Upper lobe of left lung (tissue), 6 donors: ENCODE measurements at places on chromosomes 4 and X.

- H3K36me3 ChIP-seq = peaks cover 57% of the 10 kb centered on the region
- no peak overlapping the region for H3K4me3 ChIP-seq
- H3K4me1 ChIP-seq = peaks cover 7% of the 10 kb centered on the region
- no peaks in the 10 kb centered on the region for H3K27me3 ChIP-seq
- H3K27ac ChIP-seq = no peak overlapping the region
Observed at GRCh38 chr4:6287017-6287788, 17.6 kb downstream of the WFS1 start.

DNA sequence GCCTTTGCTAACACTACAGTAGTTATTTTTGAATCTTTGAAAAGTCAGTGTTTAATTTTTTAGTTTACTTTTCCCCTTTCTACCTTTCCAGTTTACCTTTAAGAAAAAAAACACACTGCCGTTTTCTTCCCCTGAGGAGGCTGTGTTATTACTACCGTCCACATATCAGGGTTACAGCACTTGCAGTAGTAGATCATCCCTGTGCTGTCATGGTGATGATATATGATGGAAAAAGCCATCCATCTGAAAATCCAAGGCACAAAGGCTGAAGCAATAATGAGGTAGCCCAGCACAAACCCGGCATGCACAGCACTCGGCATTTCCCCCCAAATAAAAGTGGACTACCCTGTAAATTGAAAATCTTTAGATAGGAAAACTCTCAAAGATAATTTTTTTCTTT, 258.7 kb downstream of the CXXC4 start:
- no peak overlapping the region for H3K27ac ChIP-seq
- no peak for DNase-seq
- H3K4me1 ChIP-seq = no peaks in the 10 kb centered on the region
- H3K36me3 ChIP-seq = no peaks in the 10 kb centered on the region

- no peak for DNase-seq
- no peaks in the 10 kb centered on the region for H3K4me1 ChIP-seq
- H3K27ac ChIP-seq = no peak overlapping the region
- no peaks in the 10 kb centered on the region for H3K27me3 ChIP-seq
Observed at GRCh38 chr4:17082186-17082585, 183.7 kb upstream of the LDB2 start.

DNA sequence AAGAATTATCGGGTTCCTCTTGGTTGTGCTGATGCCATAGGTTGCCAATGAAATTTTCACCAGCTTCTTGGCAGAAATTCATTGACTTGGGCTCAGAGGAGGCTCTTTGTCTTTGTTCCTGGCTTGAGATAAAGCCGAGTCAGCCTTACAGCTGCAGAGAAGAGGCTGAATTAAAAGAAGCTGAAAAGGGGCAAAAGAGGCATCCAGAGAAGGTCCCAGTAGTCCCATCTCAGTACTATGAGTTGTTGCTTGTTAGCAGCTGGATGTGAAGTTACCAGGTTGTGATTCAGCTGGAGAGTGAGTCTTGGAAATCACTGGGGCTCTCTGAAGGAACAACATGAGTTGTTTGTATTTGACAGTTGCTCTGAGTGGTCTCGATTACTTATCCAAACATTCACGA, 59.7 kb downstream of the SMAD1 start:
- no peak overlapping the region for H3K4me3 ChIP-seq
- no peak for DNase-seq
- peaks cover 24% of the 10 kb centered on the region for H3K4me1 ChIP-seq
- H3K27me3 ChIP-seq = no peaks in the 10 kb centered on the region
- no peak overlapping the region for H3K27ac ChIP-seq

DNA sequence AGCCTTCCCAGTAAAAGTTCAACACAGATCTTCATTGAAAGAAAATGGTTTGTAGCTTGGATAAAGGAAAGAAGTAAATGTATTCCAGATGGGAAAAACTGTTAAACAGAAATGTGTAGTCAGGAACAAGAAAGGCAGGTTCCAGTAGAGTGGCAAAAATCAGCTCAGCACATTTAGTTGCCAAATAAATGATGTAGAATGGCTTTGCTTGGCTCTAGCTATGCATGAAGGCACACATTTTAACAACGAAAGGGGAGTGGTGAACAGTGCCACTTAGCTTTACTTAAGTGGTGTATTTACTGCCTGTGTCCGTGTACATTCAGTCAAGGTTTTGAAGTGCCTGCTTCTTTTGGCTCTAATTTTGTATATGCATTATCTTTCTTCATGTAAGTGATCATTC, 644.5 kb upstream of the ATOH1 start:
- no peaks in the 10 kb centered on the region for H3K4me1 ChIP-seq
- H3K27ac ChIP-seq = no peak overlapping the region
- no peaks in the 10 kb centered on the region for H3K27me3 ChIP-seq
- no peaks in the 10 kb centered on the region for H3K36me3 ChIP-seq
- H3K4me3 ChIP-seq = no peak overlapping the region
- DNase-seq = no peak

DNA sequence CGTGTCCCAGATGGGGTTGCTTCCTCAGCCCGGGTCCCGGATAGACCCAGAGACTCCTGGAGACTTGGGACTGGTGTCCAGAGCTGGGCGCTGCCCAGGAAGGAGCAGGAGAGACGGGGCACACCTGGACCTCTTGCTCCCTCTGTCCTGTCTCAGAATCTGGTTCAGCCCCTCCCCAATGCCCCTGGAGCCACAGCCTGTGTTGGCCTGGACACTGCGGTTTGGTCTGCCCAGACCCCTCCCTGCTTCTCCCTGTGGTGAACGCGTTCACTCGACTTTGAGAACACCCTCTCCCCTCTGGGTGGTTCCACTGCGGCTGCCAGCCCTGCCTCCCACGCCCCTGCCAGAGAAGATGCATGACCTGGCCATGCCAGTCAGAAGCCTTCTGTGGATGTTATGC, 111.1 kb downstream of the HMX1 start:
- H3K4me3 ChIP-seq = no peak overlapping the region
- no peaks in the 10 kb centered on the region for H3K36me3 ChIP-seq
- no peak for DNase-seq
- H3K4me1 ChIP-seq = no peaks in the 10 kb centered on the region
- H3K27me3 ChIP-seq = no peaks in the 10 kb centered on the region

DNA sequence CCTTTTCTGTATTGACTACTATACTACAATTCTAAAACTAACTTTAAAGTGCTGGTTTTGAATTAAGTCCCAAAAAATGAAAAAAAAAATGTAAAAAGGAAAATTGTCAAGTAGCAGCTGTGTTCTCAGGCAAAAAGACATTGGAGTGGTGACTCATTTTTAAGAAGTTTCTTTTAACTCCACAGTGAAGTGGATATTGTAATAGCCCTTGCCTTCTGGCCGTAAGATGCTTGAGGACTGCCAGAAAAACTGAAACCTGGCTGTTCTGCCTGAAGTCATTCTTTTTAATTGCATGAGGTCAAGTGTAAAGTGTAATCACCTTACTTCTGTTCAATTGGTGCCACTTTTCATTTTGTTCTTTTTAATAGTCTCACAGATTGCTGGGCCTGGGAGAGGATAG, 28.9 kb downstream of the SPANXD start:
- no peak overlapping the region for H3K27ac ChIP-seq
- H3K4me1 ChIP-seq = no peaks in the 10 kb centered on the region
- no peaks in the 10 kb centered on the region for H3K36me3 ChIP-seq

DNA sequence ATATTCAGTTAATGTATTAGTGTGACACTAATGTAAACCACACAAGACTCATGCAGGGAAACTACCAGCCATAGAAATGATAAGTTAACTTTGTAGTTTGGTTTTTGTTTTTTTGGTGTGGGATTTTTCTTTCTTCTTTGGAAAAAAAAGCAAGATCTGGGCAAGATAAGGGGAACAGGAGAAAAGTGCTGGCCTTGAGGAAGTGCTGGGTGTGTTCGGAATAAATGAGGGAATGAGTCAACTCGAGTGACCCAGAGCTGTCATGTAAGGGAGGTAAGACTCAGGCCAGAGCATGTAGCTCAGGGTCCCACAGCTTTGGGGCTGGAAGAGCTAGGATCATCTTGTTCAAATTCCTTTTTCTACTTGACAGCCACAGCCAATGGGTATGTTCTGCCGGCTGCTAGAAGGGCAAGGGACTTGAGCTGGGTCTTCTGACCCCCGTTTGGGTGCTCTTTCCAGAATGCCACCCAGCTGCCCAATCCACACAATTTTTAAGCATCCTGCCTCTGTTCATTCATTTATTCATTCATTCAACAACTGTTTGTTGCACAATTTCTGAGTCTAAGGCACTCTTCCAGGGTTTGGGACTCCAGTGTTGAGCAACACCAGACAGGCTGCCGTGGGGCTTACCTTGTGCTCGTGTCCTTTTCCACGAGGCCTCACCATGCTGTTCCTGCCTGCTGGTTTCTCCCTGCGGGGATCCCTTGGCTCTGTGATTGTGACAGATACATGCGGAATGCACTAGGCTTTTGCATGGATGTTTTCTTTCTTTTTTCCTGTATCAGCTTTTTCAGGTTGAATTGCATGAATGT, 54.5 kb downstream of the CLDN34 start:
- H3K4me1 ChIP-seq = peaks cover 2% of the 10 kb centered on the region
- H3K27ac ChIP-seq = no peak overlapping the region
- H3K4me3 ChIP-seq = no peak overlapping the region
- no peaks in the 10 kb centered on the region for H3K27me3 ChIP-seq
- DNase-seq = no peak
